Activated CD8-positive, alpha-beta memory T cell treated with anti-CD3 and anti-CD28 coated beads, Interleukin-2, amount 10 ng/mL, durations not matched to agents 7 days and 5 days (primary cell): ENCODE measurements at places on chromosomes 3 and 15.

- H3K36me3 ChIP-seq = no peaks in the 10 kb centered on the region
- peaks cover 21% of the 10 kb centered on the region for H3K27me3 ChIP-seq
- peaks cover 20% of the 10 kb centered on the region for H3K4me1 ChIP-seq
- no peak overlapping the region for H3K27ac ChIP-seq
- H3K4me3 ChIP-seq = no peak overlapping the region
Measured at GRCh38 chr3:105364128-105364527, 2.6 kb upstream of the ALCAM start.

- H3K4me3 ChIP-seq = peak overlapping the region; percentile 74
- peaks cover 29% of the 10 kb centered on the region for H3K4me1 ChIP-seq
- H3K36me3 ChIP-seq = peaks cover 1% of the 10 kb centered on the region
- H3K27me3 ChIP-seq = peaks cover 22% of the 10 kb centered on the region
- no peak for DNase-seq
- no peak overlapping the region for H3K27ac ChIP-seq
Measured at GRCh38 chr3:112085735-112086075, 484 bp upstream of the C3orf52 start.

DNA sequence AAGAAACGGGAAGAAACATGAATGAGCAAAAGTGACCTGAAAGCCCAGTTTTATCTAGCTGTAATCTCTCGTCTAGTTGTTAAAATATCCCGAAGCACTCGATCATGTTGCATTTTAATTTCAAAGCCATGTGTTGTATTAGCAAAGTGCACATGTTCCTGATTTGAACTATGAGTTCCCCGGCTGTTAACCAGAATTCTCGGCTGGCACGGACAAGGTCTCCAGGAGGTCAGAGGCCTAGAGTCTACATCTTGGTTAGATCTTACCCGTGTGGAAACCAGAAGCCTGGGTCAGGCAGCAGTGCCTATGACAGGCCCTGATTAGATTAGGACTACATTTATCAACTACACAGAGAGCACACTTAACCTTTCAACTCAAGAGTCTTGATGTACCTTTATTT, 195.8 kb downstream of the CDIN1 start:
- H3K36me3 ChIP-seq = no peaks in the 10 kb centered on the region
- DNase-seq = no peak
- H3K4me3 ChIP-seq = no peak overlapping the region
- H3K4me1 ChIP-seq = no peaks in the 10 kb centered on the region

DNA sequence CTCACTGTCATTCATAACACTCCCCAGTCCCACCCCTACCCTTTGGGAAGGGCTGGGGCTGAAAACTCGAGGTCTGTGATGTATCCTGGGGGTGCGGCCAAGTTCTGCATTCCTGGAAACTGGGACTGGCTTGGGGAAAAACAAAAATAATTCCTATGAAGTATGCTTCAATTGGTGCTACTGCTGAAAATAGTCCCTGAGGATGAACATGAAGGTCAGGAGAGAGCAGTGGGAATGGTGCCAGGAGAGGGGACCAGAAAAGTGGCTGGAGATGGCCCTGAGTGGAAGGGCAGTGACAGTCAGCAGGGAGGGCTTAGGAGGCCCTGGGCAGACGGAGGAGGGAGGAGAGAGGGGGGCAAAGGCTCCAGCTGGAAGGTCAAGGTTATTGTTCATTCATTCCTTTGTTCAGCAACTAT, 4.8 kb upstream of the ISLR start:
- H3K27me3 ChIP-seq = peaks cover 18% of the 10 kb centered on the region
- H3K36me3 ChIP-seq = no peaks in the 10 kb centered on the region
- no peak overlapping the region for H3K27ac ChIP-seq
- no peak overlapping the region for H3K4me3 ChIP-seq
- H3K4me1 ChIP-seq = no peaks in the 10 kb centered on the region

GRCh38 chr3:127482216-127483004, 108.1 kb downstream of the TPRA1 start:
- peaks cover 80% of the 10 kb centered on the region for H3K27me3 ChIP-seq
- DNase-seq = peak; percentile 29
- no peaks in the 10 kb centered on the region for H3K36me3 ChIP-seq

DNA sequence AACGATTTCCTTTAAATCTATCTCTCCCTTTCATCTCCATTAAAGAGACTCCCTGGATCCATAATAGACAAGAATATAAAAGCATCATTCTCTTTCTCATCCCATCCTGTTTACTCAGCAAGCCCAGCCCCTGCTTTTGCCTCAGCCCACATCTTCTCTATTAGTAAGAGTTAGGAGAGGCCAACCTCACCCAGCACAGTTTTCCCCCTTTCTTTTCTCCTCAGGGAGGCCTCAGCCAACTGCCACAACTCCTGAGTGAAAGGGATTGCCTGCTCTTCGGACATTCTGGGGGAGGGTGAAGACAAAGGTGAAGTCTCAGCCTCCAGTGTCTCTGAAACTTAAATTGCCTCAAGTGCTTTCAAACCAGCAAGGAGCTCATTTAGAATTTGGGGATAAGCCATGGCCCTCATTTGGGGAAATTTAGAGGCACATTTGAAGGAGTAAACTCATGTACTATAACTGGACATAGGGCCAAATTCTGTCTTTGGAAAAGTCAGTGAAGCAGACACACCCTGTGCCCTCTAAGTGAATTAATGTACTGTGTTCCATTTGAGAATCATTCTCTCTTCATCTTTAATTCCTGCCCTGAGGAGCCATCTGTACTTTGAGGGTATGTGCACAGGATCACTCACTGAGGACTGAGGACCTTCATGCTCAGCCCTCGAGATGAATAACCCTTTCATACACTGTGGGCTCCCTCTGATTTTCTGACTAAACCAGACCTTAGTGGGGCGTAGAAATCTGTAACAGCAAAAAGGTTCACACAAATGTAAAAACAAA, 82.5 kb downstream of the SOX2 start:
- H3K27ac ChIP-seq = no peak overlapping the region
- no peaks in the 10 kb centered on the region for H3K4me1 ChIP-seq
- no peak overlapping the region for H3K4me3 ChIP-seq

- no peak overlapping the region for H3K27ac ChIP-seq
- H3K36me3 ChIP-seq = no peaks in the 10 kb centered on the region
- H3K27me3 ChIP-seq = peaks cover 1% of the 10 kb centered on the region
- DNase-seq = no peak
Measured at GRCh38 chr3:139104062-139104461, 59.4 kb upstream of the PRR23C start.

DNA sequence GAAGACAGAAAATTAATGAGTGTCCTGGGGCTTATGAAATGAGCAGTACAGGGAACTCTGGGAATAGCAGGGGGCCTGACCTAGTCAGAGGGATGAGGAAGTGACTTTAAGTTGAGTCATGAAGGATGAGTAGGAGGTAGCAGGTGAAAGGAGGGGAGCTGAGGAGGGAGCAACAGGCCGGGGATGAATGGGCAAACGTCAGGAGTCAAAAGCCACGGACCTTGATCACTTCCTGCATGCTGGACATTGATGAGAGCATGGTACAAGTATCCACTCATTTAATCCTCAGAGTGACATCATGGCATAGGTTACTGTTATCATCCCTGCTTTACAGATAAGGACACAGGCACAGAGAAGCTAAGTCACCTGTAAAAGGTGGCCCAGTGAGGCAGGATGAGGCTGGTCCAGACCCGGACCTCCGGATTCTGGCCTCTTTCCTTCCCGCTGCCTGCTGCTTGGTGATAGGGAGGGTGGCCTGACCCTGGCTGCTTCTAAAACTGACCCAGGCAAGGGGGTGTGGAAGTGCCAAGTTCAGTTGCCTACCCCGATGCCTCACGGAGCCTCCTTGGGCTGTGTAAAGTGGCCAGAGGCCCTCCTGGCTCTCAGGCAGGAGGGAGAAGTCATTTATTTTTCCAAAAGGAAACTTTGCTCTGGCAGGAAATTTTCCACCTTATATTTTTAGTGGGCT, 7.6 kb downstream of the CORO2B start:
- no peaks in the 10 kb centered on the region for H3K36me3 ChIP-seq
- DNase-seq = no peak
- H3K27me3 ChIP-seq = peaks cover 7% of the 10 kb centered on the region
- H3K27ac ChIP-seq = no peak overlapping the region

GRCh38 chr3:74862476-74862875, 248.0 kb upstream of the CNTN3 start:
- no peak overlapping the region for H3K27ac ChIP-seq
- DNase-seq = no peak
- no peaks in the 10 kb centered on the region for H3K36me3 ChIP-seq
- H3K4me1 ChIP-seq = no peaks in the 10 kb centered on the region
- no peak overlapping the region for H3K4me3 ChIP-seq

- H3K27ac ChIP-seq = no peak overlapping the region
- no peak for DNase-seq
- peaks cover 8% of the 10 kb centered on the region for H3K27me3 ChIP-seq
- H3K4me3 ChIP-seq = no peak overlapping the region
- no peaks in the 10 kb centered on the region for H3K36me3 ChIP-seq
Measured at GRCh38 chr3:168047190-168047795, 48.4 kb downstream of the GOLIM4 start.

- DNase-seq = no peak
- H3K4me1 ChIP-seq = no peaks in the 10 kb centered on the region
- no peaks in the 10 kb centered on the region for H3K36me3 ChIP-seq
- H3K27me3 ChIP-seq = no peaks in the 10 kb centered on the region
Measured at GRCh38 chr3:41572092-41572491, 372.8 kb downstream of the CTNNB1 start.

GRCh38 chr3:7340795-7341194, 479.9 kb downstream of the GRM7 start:
- DNase-seq = no peak
- H3K4me3 ChIP-seq = no peak overlapping the region
- H3K4me1 ChIP-seq = no peaks in the 10 kb centered on the region
- no peaks in the 10 kb centered on the region for H3K27me3 ChIP-seq
- H3K36me3 ChIP-seq = no peaks in the 10 kb centered on the region
- H3K27ac ChIP-seq = no peak overlapping the region

- H3K27ac ChIP-seq = no peak overlapping the region
- no peak for DNase-seq
- peaks cover 3% of the 10 kb centered on the region for H3K4me1 ChIP-seq
- H3K27me3 ChIP-seq = no peaks in the 10 kb centered on the region
Measured at GRCh38 chr3:169886671-169887070, 16.9 kb upstream of the LRRC31 start.

- no peaks in the 10 kb centered on the region for H3K36me3 ChIP-seq
- H3K27ac ChIP-seq = no peak overlapping the region
- H3K4me1 ChIP-seq = no peaks in the 10 kb centered on the region
- DNase-seq = no peak
Measured at GRCh38 chr3:54353946-54354345, 231.6 kb downstream of the CACNA2D3 start.

GRCh38 chr15:49860101-49860500, 239.3 kb downstream of the DTWD1 start:
- no peaks in the 10 kb centered on the region for H3K4me1 ChIP-seq
- H3K27me3 ChIP-seq = no peaks in the 10 kb centered on the region
- H3K27ac ChIP-seq = no peak overlapping the region

DNA sequence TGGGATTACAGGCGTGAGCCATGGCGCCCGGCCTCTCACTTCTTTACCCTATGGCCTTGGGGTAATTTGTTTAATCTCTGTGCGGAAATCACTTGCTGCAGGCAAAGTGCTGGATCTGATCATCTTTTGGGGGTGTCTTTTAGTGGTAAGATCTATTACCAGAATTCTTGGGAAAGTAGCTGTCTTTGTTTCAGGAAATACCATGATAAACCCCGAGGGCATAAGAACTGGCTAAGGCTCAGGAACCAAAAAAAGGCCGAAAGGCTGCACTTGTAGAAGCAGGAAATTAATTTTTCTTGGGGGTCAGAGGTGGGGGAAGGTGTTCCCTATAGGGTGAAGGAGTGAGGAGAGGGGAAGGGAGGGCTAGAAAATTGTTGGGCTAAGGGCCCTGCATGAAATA, 22.7 kb upstream of the IGF2BP2 start:
- H3K27ac ChIP-seq = no peak overlapping the region
- H3K27me3 ChIP-seq = peaks cover 19% of the 10 kb centered on the region
- H3K36me3 ChIP-seq = no peaks in the 10 kb centered on the region
- DNase-seq = no peak
- no peak overlapping the region for H3K4me3 ChIP-seq

DNA sequence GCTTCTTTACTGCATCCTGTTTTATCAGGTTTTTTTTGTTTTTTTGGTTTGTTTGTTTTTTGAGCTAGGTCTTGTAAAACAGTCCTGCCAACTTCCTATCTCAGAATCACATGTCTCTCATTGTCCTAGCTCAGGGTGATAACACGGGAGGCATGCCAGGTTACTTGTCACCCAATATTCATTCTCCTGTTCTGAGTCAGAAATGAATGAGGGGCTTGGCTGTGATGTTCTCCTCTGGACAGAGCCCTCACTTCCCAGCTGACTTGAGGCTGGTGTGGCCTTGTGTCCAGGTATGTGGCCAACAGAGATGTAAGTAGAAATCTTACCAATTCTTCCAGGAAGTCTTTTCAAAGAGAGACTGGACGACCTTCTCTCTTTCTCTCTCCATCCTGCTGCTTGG, 317.0 kb downstream of the GABRB3 start:
- no peaks in the 10 kb centered on the region for H3K4me1 ChIP-seq
- DNase-seq = no peak
- no peaks in the 10 kb centered on the region for H3K36me3 ChIP-seq
- no peak overlapping the region for H3K4me3 ChIP-seq
- no peak overlapping the region for H3K27ac ChIP-seq
- H3K27me3 ChIP-seq = no peaks in the 10 kb centered on the region

DNA sequence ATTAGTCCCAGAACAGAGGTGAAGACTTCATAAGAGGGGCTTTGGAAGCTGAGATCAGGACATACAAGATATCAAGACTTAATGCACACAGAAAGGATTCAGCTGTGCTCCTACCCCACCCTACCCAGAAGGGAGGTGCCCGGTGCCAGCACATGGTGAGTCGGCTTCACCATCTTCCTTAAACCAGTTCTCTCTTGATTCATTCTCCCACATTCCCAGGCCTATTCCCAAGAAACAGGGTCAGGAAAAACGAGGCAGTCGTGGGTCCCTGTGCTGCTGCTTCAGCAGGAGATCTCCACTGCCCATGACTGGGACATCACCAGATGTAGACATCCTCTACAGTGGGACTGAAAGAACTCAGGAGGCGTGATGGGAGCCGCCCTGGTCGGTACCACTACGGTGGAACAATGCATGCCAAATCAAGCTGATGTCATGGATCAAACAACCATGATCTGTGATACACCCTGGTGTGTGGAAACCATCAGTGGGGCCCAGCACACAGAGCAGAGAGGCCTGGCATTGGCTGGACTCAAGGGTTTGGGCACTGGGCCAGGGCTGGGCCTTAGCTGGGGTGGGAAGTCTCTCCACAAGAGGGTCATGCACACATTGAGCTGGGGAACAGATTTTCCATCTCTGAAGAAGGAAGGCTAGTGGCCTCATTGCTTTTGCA, 41.9 kb downstream of the CCDC12 start:
- H3K4me3 ChIP-seq = no peak overlapping the region
- DNase-seq = no peak
- H3K4me1 ChIP-seq = peaks cover 46% of the 10 kb centered on the region
- peak overlapping the region; percentile 41 for H3K27ac ChIP-seq
- H3K27me3 ChIP-seq = no peaks in the 10 kb centered on the region

DNA sequence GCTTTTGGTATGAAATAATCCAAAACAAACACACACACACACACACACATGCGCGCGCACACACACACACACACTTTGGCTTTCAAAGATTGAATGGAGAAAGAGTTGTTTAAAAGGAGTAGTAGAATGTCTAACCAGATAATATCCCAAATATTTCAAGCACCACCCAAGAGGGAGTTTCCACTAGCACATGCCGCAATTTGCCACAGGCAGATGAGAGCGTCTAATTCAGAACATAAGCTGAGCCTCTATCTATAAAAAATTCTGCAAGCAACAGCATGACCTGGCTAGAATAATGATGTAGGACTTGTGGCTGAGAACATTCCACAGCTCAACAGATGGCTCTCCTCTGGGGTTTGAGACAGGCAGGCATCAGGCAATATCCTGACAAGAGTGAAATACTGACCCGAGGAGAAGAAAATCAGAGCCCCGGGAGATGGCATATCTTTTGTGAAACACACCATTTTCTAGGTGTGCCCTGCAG, 302.5 kb upstream of the GADL1 start:
- H3K27ac ChIP-seq = no peak overlapping the region
- peaks cover 2% of the 10 kb centered on the region for H3K4me1 ChIP-seq
- H3K27me3 ChIP-seq = no peaks in the 10 kb centered on the region
- no peak overlapping the region for H3K4me3 ChIP-seq
- DNase-seq = no peak
- H3K36me3 ChIP-seq = no peaks in the 10 kb centered on the region
